RWPE1 (cell line): ENCODE measurements at places on chromosomes 1 and 21.
A peak's percentile ranks its signal among the peaks of the same experiment; 100 is the strongest.

- no peak for DNase-seq
Measured at GRCh38 chr21:34691390-34692032, 22.7 kb downstream of the CLIC6 start.

DNA sequence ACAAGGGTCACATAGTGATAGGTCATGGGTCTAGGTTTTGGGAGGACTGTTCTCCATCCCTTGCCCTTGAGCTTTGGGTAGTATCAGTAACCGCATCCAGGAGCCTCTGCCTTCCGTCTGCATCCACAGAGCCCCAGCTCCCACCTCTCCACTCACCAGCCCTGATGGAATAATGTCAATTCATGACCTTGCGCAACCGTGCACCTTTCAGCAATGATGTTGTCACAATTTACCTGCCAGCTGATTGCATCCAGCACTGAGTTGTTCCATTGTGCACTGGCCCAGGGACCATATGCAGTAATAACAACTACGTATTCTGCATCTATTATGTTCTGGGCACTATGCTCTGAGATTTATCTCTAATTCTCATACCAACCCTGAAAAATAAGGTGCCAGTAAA, 1.4 kb downstream of the CAPN8 start:
- DNase-seq: no peak

DNA sequence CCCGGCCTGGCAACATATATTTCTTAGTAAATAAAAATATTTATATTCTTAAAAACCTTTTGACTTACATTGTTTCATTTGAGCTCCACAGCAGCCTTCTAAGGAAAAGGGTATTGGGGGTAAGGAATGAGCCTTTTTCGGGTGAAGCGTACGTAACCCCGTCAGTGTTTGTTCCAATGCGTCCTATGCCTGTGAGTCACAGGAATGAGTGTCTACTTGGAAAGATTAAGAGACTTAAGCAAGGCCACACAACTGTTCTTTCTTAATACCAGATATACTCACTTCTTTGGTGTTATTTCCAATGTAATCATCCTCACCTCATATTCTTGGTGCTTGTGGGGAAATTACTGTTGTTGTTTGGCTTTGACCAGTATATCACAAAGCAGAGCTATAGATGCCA, 22.7 kb downstream of the WDTC1 start:
- DNase-seq: no peak

- no peak for DNase-seq
Measured at GRCh38 chr1:229069176-229069575, 201.7 kb upstream of the RAB4A start.

GRCh38 chr1:225533238-225533637, 105.4 kb upstream of the LBR start:
- DNase-seq: no peak

GRCh38 chr1:235045034-235045690, 83.5 kb downstream of the TOMM20 start:
- DNase-seq: no peak

DNA sequence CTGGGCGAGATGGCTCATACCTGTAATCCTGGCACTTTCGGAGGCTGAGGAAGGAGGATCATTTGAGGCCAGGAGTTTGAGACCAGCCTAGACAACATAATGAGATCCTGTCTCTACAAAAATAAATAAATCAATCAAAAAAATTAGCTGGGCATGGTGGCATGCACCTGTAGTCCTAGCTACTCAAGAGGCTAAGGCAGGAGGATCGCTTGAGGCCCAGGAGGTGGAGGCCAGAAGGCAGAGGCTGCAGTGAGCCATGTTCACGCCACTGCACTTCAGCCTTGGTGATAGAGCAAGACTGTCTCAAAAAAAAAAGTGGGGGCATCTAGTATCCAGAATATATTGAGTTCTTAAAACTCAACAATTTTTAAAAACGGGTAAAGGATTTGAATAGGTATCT, 6.0 kb downstream of the TUT4 start:
- DNase-seq: no peak

DNA sequence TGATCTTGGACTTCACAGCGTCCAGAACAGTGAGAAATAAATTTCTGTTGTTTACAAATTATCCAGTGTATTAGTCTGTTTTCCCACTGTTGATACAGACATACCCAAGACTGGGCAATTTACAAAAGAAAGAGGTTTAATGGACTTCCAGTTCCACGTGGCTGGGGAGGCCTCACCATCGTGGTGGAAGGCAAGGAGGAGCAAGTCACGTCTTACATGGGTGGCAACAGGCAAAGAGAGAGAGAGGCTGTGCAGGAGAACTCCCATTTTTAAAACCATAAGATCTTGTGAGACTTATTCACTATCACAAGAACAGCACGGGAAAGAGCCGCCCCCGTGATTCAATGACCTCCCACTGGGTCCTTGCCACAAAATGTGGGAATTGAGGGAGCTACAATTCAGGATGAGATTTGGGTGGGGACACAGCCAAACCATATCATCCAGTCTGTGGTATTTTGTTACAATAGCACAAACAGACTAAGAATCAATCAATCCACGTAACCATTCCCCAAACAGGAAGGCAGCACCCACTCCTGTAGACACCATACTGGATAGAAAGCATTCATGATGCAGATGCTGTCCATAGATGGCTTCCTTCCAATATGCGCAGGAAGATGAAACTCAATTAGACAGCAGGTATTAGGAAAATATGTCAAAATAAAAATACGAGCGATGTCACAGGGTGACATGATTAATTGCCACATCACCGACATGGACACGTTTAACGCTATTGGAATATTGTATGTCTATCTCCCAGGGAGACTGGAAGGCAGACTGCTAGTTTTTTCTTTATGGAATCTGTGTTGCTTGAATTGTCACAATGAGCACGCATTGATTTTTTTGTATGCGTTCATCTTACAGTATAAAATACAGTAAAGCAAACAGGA, 22.8 kb downstream of the ECE1 start:
- DNase-seq: no peak

DNA sequence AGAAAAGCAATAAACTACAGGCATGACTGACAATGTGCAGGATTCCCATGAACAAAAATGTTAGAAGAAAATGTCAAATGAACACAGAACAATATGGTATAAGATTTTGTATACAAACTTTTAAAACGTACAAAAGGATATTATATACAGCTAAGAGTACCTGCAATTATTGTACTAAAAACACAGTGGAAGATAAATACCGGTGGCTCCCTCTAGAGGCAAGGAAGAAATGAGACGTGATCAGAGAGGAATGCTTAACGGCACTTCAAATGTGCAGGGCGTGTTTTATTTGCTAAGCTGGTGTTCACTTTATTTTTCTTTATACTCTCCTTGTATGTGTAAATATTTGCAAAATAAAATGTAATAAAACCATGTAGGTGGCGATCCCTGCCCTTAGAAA, 191.8 kb upstream of the SAMSN1 start:
- peak; percentile 23 for DNase-seq

DNA sequence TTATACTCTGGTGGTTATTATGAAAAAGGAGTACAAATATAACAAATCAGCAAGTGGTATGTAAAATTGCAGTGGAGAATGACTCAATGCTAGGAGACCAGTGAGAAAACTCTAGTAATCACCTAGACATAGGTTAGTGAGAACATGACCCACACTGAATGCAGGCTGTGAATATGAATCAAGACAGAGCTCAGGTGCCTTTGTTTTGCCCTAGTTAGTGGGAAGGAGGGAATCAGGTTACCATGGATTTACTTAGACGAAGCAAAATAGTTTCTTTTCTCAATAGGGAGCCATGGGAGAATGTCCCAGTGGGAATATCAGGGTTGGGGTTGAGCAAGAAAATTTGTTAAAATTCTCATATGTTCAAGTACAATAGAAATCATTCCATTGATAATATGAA, 10.6 kb upstream of the GCLM start:
- DNase-seq: no peak

DNA sequence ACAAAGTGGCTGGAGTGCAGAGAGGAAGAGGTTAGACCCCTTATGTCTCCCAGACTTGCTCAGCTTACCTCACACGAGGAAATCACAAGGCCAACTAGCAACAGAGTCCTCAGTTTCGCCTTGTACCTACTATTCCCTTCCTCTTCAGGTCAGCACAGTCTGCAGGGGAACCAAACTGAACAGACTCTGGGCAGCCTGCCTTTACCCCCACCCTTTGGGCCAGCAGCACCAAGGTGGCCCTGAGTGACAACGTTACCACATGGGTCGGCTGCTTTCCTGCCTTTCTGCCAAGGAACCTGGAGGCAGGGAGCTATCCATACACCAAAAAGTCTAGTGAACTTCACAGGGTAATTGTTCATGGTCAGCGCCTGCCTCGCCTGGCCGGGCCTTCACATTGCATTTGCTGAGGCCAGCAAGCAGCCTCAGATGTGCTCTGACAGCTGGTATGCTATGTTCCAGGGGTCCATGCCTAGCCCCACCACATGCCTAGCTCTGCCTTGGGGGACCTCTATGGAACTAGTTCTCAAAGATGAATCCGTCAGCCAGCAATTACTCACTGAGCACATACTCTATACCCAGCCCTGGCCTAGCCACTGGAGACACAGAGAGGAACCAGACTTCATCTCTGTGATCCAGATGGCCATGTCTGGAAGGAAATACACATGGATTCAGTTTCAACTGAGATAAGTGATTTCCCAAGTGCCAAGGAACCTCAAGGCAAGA, 69.6 kb downstream of the DMAP1 start:
- no peak for DNase-seq

DNA sequence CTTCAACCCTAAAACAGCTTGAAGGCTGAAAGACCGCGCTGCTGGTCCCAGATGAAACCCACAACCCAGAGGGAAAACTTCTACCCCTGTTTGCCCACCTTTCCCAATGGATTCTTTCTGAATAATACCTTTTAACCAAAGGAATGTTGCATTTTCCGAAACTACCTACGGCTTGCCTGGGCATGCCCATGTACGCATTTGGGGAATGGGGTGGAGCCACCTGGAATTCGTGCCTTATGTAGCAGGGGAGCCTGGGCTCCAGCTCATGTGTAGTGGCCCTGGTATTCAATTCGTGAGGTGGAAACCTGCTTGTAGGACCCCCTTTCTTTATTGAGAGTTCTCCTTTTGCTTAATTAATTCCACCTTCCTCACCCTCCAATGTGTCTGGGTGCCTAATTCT, 256.6 kb upstream of the RGS18 start:
- DNase-seq: peak; percentile 9

GRCh38 chr21:24096651-24097050, 1510.6 kb downstream of the MRPL39 start:
- DNase-seq: no peak

DNA sequence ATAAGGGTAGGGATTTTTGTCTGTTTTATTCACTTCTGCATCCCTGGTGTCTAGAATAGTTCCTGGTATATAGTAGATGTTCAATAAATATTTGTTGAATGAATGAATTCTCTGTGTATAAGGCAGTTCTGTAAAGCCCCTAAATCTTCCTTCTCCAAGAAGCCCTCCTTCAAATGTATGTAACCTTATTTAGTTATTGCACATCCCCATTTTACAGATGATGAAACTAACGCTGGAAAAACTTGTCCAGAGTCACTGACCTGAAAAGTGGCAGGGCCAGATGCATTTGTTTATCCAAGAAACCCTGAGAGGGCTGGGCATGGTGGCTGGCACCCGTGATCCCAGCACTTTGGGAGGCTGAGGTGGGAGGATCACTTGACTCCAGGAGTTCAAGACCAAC, 4.3 kb upstream of the LMNA start:
- no peak for DNase-seq

DNA sequence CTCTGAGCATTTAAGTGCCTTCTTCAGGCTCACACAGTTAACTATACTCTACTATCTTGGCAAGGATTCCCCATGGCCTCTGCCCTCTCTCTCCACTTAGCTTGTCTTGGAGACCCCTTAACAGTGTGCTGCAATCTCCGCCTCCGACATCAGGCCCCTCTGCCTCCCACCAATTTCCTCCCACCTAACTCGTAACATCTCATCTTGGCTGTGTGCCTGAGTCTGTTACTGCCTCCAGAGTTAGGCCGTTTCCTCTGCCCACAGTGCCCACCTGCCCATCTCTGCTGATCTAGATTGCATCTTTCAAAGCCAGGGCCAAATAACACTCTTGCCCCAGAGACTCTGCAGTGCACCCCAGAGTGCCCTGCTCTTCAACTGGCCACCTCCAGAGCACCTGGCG, 244.3 kb upstream of the TMEM51 start:
- no peak for DNase-seq

GRCh38 chr1:35470977-35471613, 86.1 kb downstream of the KIAA0319L start:
- DNase-seq: no peak

GRCh38 chr1:31405578-31406245, 7.3 kb upstream of the SERINC2 start:
- no peak for DNase-seq

GRCh38 chr1:111679541-111679940, 59.7 kb downstream of the INKA2 start:
- DNase-seq: no peak

DNA sequence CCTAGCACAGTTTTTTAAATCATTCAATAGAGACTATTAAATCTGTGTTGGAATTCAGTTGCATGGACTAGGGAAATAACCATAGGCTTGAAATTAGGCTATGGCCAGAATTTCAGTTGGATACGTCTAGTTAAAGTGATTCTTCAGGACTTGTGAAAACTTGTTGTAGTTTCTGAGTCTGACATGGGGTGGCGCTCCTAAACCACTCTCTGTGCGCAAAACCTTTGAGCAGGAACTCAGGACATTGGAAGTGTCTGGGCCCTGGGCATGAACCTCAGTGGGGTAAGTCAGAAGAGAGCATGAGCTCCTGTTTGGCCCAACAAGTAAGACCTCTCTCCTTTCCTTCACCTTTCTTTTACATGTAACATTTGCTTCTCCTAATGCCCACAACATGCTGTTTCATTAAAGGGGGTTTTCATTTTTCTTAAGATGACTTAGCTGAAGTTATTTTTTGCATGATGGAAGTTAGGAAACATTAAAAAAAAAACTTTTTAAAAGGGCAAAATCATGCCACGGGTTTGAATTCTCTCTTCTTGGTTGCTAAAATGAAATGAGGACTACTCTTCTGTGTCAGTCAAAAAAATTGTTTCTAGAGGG, 17.1 kb upstream of the CCDC190 start:
- peak; percentile 44 for DNase-seq

DNA sequence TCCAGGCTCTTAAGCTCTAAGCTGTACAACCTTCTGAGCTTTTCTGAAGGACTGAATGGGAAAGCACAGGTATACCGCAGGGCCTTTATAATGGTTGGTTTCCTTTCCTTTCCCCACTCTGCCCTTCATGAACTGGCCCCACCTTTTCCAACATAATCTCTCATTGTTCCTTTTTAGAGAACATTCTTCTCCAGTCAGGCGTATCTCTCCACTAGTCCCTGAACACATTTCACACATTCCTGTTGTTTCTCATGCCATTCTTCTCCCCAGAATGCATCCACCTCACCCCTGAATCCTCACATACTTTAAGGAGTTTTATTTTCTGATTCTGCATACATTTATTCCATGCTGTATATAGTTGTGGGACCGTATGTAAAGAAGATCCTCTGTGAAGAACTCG, 41.3 kb downstream of the PGM1 start:
- DNase-seq: no peak

GRCh38 chr1:94165843-94166242, 44.9 kb upstream of the ABCA4 start:
- no peak for DNase-seq

- peak; percentile 77 for DNase-seq
Measured at GRCh38 chr1:67626090-67626860, 58.7 kb upstream of the GADD45A start.
